ENCODE measurements at places on chromosomes 11 and 22.

GRCh38 chr11:83557653-83558052 lies 271.5 kb upstream of the CCDC90B start:
- DNase-seq = no peak

DNA sequence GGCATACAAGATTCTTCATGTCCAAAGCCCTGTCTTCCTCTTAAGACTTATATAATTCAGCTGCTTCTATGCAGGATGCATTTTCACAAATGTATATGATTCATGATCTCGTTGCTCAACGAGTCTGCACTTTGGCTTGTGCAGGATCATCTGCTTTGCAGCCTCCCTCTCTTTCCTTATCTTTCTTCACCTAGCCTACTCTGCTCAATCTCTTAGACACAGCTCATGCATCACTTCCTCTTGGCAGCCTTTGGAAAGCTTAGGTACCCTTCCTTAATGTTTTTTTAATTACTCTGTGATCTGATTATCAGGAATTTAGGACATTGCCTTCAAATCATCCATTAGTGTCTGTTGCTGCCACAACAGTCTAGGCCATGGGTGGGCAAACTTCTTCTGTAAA lies 673.8 kb downstream of the NELL1 start:
- no peak for DNase-seq

GRCh38 chr11:80593648-80594374 lies 1153.0 kb upstream of the TENM4 start:
- DNase-seq = no peak

- DNase-seq = peak; percentile 83
These were observed 101.1 kb upstream of the IGLL5 start for GRCh38 chr22:22786301-22787115.

DNA sequence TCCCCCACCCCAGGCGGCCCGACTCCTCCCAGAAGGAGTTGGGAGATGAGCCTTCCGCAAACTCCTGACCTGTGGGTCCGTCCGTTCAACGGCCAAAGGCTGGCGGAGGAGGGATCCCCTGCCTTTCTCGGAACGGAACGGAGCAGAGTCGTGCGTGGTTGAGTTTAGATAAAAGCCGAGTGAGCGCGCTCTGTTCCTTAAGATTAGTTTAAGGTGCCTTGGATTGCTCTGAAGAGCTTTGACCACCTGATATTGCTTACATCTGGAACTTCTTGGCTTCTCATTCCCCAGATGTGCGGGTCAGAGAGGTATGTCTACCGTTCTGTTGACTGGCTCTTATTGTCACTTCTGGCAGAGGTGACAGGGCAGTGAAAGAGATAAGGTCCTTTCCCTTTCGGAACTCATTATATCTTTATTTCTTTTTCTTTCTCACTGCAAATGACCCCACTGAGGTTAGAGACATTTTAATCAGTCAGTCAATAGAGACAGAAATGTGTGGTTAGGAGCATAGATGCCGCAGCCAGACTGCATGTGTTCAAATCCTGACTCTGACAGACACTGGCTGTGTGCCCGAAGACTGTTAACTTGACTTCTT lies at the start of gene TRIM6:
TSS of gene TRIM6 (plus strand) at position 31 of the 595 bp plus-strand sequence. CDS start at position 292, 261 bp downstream.
- no peak for DNase-seq

- no peak for DNase-seq
These were observed 22.1 kb downstream of the UEVLD start for GRCh38 chr11:18566406-18566805.

GRCh38 chr11:110469127-110469526 lies 39.4 kb downstream of the FDX1 start:
- no peak for DNase-seq

GRCh38 chr11:61555051-61555969 lies 25.6 kb downstream of the SYT7 start:
- DNase-seq = peak; percentile 70

DNA sequence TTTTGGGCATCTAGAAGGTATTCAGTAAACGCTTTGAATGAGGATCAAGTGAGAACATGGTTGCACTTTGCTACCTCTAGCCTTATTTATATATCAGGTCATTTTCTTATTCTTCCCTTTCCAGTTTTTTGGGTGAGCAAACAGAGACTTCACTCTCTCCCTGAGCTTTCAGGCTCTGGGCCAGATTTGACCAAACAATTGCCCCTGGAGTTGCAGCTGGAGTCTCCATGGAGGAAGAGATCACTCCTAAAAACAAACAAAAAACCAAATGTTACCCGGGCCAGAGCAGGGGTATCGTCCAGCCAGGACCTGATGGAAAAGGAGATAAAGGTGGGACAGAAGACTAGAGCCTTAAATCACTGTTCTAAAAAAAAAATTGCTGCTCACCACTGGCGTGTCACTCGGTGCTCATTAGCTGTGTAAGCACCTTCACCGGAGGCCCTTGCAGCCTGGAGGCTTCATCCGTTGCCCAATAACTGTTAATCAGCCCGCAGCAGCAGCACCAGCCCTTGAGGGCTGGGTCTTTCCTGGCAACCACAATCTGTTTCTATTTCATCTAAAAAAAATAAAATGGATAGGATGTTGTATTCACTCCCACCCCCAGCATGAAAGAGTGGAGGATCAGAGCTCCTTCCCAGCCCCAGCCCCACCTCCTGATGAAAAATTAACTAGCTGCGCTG lies 125.0 kb downstream of the PKNOX2 start:
- no peak for DNase-seq

DNA sequence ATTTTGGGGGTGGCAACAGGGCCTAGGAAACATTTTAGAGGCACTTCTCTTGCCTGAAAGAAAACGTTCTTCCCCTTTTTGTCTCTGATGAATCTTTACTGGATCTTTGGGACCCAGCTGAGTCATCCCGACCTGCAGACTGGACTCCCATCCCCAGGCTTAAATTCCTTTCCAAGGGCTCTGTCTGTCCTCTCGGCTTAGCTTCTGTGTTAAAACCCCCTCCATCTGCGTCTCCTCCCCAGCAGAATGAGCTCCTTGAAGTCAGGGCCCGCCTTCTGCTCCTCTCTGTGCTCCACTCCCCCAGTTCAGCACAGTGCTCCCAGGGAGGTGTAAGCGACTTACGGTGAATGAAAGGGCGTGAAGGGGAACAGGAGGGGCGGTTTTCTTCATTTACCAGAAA lies 895 bp upstream of the DAGLA start:
- no peak for DNase-seq

- DNase-seq = no peak
These were observed 39.7 kb downstream of the ACAT1 start for GRCh38 chr11:108160970-108161566.

DNA sequence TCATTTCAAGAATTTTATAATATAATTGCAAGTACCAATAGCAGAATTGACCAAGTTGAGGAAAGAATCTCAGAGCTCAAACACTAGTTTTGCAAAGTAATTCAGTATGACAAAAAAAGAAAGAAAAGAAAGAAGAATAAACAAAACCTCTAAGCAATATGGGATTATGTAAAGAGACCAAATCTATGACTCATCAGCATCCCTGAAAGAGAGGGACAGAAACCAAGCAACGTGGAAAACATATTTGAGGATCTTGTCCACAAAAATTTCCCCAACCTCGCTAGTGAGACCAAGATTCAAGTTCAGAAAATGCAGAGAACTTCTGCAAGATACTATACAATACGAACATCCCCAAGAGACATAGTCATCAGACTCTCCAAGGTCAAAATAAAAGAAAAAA lies 203.7 kb upstream of the DDI1 start:
- no peak for DNase-seq

GRCh38 chr11:26649884-26650283 lies 72.0 kb downstream of the SLC5A12 start:
- peak; percentile 38 for DNase-seq

GRCh38 chr11:18066626-18067025 lies 20.6 kb upstream of the TPH1 start:
- no peak for DNase-seq

GRCh38 chr11:125164422-125165110 lies at the start of gene PKNOX2:
Gene PKNOX2 (plus strand): TSS chr11:125164751. CDS start chr11:125351306, 186,555 bp downstream.
- DNase-seq = peak; percentile 17

DNA sequence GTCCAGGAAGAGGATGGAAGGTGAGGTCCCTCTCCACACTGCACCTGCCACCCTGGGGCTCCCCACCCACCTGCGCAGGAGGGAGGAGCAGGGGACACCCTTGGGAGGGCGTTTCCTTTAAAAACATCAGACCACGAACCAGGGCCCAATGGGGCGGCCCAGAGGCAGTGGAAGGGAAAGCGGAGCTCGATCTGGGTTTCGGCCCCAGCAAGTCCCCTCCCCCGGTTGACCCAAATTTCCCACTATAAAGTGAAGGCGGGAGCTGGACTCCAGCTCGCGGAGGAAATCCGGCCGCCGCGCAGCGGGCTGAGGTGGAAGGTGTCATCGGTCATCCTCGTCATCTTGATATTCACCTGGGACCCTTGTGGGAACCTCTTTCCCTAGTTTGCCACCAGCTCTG lies 99.3 kb downstream of the WNT7B start:
- DNase-seq = no peak

- no peak for DNase-seq
These were observed 5.0 kb downstream of the SLC5A1 start for GRCh38 chr22:32048069-32048468.

- no peak for DNase-seq
These were observed 14.5 kb upstream of the RPS19BP1 start for GRCh38 chr22:39546889-39547586.

DNA sequence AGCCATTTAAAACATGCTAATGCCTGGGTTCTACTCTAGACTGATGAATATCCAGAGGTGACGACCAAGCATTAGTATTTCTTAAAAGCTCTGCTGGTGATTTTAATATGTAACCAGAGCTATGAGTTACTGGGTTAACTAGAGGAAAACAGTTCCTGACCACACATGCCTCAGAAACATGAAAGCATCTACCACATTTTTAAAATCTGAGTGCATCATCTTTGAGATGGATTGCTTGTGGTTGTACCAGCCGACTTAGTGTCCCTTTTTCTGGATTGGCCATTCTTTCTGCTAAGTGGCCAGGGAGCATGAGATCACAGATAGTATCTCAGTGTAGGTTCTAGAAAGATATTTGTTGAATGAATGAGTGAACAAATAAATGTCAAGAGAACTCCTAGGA lies 152.4 kb downstream of the NTM start:
- DNase-seq = no peak

GRCh38 chr22:38315823-38316363 lies 1.3 kb downstream of the CSNK1E start:
- DNase-seq = no peak

GRCh38 chr11:18492888-18493287 lies 33.9 kb downstream of the TSG101 start:
- DNase-seq = peak; percentile 9

- no peak for DNase-seq
These were observed 70.0 kb downstream of the NARS2 start for GRCh38 chr11:78504708-78505107.

DNA sequence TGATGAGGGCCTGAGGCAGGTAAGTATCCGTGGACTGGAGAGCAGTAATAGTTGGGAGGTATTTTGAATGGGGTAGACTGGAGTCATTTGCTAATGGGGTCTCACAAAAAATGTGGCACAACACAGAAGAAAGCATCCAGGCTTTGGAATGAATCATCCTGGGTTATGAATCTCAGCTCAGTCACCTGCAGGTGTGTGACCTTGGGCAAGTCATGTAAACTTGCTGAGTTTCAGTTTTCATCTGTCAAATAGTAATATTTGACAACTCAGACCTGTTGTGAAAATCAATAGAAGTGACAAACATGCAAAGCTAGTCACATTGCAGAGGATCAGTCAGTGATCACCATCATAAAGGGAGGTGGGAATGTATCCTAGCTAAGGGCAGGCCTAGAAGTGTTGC lies 232.0 kb upstream of the TENM4 start:
- no peak for DNase-seq

DNA sequence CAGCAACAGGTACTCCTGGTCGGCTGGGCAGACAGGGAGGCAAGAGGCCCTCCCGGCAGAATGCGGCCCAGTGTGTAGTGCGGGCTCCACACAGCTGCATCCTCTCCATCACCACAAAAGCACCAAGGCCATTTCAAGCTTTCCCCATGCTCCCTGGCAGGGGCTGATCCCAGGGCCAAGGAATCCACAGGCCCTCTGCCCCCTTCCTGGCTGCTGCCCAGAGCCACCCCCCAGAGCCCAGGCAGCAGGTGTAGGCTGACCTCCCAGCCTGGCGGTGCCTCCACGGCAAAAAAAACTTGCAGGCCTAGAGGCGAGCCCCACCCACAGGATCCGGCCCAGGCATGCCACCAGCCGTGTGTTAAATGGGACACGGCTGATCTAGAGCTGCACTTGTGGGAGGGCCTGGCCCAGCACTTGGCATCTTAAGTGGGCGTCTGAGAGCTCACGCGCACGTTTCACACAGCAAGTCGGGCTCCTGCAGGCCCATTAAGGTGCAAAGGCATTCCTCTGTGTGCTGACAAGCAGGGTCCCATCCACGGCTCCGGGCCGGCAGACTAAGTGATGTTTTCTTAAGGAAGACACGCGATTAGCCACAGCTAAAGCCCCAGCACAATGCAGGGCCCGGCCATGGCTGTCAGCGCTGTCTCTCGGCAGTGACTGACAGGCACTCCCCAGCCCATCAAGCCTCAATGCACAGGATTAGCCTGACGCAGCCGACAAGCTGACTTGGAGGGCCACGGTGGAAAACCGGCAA lies 19.8 kb upstream of the GNB1L start:
- peak; percentile 8 for DNase-seq

GRCh38 chr11:87097582-87097981 lies 59.8 kb downstream of the TMEM135 start:
- DNase-seq = peak; percentile 2

GRCh38 chr11:80515097-80515496 lies 1074.3 kb upstream of the TENM4 start:
- no peak for DNase-seq

DNA sequence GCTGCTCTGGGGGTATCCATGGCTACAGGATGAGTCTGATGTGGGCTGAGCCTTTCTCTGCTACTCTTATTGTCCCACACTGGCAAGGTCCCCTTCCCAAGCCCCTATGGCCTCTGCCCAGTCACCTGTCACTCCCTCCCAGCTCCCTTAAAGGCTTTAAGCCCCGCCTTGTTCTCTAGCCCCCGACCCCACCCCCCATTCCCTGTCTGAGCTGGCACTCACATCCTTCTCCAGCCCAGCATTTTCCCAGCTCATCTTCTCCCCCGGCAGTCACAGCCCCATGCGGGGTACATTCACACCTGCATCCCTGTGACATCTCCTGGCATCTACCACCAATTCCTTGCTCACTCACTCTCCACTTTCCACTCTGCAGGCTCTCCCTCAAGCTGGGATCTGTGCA lies 4.3 kb downstream of the MTFP1 start:
- DNase-seq = no peak

DNA sequence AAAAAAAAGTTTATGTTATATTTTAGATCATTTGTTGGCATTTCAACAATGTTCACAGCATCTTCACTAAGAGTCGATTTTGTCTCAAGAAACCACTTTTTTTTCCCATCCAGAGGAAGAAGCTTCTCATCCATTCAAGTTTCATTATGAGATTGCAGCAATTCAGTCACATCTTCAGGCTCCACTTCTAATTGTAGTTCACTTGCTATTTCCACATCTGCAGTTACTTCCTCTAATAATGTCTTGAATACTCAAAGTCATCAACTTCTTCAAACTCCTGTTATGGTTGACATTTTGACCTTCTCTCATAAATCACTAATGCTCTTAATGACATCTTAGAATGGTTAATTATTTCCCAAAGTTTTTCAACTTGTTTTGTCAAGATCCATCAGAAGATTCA lies 61.3 kb upstream of the CHORDC1 start:
- no peak for DNase-seq

Data from NCI-H510A treated with DMSO at 0.1 percent for 48 hours (cell line).